CD14-positive monocyte (primary cell): ENCODE measurements at places on chromosomes 1 and 21. TPM values are rescaled to one million over a fixed set of nuclear protein-coding genes. Genes with fewer than 3 reads are reported as not detected.

Gene REN
- polyA plus RNA-seq = not detected

Gene SYDE2
- not detected in 2 replicates for polyA plus RNA-seq

Gene THEM5
- not detected for polyA plus RNA-seq

Gene CNN3
- 0.09 TPM in 1 of 2 replicates, not detected in the other for polyA plus RNA-seq

Gene TMEM54
- polyA plus RNA-seq = 0.08 TPM in 1 of 2 replicates, not detected in the other

Gene PPP1R12B
- polyA plus RNA-seq = 1.3 TPM

Gene NES
- not detected for polyA plus RNA-seq

Gene NEGR1
- polyA plus RNA-seq = 0.13 TPM

Gene CAPN8
- polyA plus RNA-seq = not detected

Gene SLC22A15
- polyA plus RNA-seq = 4.5 TPM

Gene SLC37A1
- polyA plus RNA-seq = 12.4 and 15.7 TPM in 2 replicates

Gene ALPL
- polyA plus RNA-seq = 0.08 TPM in 1 of 2 replicates, not detected in the other

Gene WNT2B
- 0.07 TPM for polyA plus RNA-seq

Gene RSRP1
- 23.6 TPM for polyA plus RNA-seq

- H3K4me1 ChIP-seq = no peaks in the 10 kb centered on the region
- no peak overlapping the region for H3K4me3 ChIP-seq
- H3K27me3 ChIP-seq = no peaks in the 10 kb centered on the region
- H3K36me3 ChIP-seq = no peaks in the 10 kb centered on the region
- no peak overlapping the region for H3K27ac ChIP-seq
These were observed 18.9 kb upstream of the IL20 start for GRCh38 chr1:206846487-206846886.

GRCh38 chr1:159172614-159173291 lies 1.3 kb downstream of the CADM3 start:
- no peak overlapping the region for H3K27ac ChIP-seq
- H3K27me3 ChIP-seq = peaks cover 60% of the 10 kb centered on the region
- peaks cover 22% of the 10 kb centered on the region for H3K4me1 ChIP-seq
- no peaks in the 10 kb centered on the region for H3K36me3 ChIP-seq
- no peak for DNase-seq

- DNase-seq = no peak
- H3K4me1 ChIP-seq = no peaks in the 10 kb centered on the region
- no peak overlapping the region for H3K27ac ChIP-seq
- H3K36me3 ChIP-seq = no peaks in the 10 kb centered on the region
- no peak overlapping the region for H3K4me3 ChIP-seq
- H3K27me3 ChIP-seq = no peaks in the 10 kb centered on the region
These were observed 286.1 kb upstream of the ESRRG start for GRCh38 chr1:217009376-217009775.

- H3K36me3 ChIP-seq = no peaks in the 10 kb centered on the region
- no peak overlapping the region for H3K4me3 ChIP-seq
- no peak overlapping the region for H3K27ac ChIP-seq
- H3K27me3 ChIP-seq = no peaks in the 10 kb centered on the region
- no peaks in the 10 kb centered on the region for H3K4me1 ChIP-seq
- no peak for DNase-seq
These were observed 909.3 kb downstream of the LTN1 start for GRCh38 chr21:28083350-28083749.

DNA sequence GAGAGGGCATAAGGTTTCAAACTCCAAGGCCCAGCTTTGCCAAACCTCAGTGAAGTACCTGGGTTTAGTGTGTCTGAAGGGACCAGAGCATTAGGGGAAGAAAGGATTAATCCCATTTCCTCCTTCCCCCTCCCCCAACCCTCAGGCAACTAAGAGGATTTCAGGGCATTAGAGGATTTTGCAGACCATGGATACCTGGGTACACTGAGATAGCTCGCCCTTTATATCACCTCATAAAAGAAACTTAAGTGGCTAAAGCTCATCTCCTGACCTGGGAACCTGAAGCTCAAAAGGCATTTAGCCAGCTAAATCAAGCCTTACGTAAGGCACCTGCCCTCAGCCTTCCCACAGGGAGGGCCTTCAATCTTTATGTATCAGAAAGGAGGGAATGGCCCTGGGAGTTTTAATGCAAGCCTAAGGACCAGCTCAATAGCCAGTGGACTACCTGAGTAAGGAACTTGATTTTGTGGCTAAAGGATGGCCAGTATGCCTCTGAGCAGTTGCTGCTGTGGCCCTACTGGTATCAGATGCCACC lies 26.4 kb upstream of the SMYD3 start:
- no peaks in the 10 kb centered on the region for H3K36me3 ChIP-seq
- H3K27ac ChIP-seq = no peak overlapping the region
- no peak for DNase-seq

- no peaks in the 10 kb centered on the region for H3K36me3 ChIP-seq
- H3K4me3 ChIP-seq = no peak overlapping the region
- no peaks in the 10 kb centered on the region for H3K4me1 ChIP-seq
- no peak for DNase-seq
- no peak overlapping the region for H3K27ac ChIP-seq
These were observed 93.8 kb downstream of the PLPPR5 start for GRCh38 chr1:98910827-98911226.

DNA sequence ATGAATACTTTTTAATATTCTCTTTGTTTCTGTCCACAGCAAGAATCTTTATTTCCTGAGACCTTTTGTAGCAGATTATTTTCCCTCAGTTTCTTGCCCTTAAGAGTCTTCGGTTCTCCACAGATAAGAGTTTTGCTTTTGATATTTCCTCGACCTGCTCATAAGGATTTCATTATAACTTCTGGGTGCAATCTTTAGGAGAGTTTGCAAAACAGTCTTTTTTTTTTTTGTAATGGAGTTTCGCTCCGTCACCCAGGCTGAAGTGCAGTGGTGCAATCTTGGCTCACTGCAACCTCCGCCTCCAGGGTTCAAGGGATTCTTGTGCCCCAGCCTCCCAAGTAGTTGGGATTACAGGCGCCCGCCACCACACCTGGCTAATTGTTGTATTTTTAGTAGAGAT lies 10.1 kb upstream of the UBE4B start:
- no peaks in the 10 kb centered on the region for H3K27me3 ChIP-seq
- peak overlapping the region; percentile 23 for H3K4me3 ChIP-seq
- DNase-seq = peak; percentile 24

DNA sequence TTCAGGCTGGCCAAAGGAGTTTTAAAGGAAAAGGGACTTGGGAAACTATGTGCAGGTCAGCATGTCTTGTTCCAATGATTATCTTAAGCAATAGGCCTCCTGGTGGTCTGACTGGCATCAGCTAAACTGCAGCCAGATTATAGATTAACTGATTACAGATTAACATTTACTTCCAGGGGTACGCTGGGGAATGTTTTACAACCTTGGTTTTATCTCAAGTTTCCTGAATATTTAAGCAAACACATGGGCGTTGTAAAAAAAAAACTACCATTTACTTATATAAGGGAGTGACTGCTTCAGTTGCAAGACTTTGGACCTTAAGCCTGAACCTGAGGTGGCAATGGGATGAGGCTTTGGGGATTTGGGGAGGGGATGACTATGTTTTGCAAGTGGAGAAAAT lies 600.6 kb upstream of the B3GALT2 start:
- no peaks in the 10 kb centered on the region for H3K4me1 ChIP-seq
- no peaks in the 10 kb centered on the region for H3K36me3 ChIP-seq
- no peaks in the 10 kb centered on the region for H3K27me3 ChIP-seq
- DNase-seq = no peak

- no peak overlapping the region for H3K4me3 ChIP-seq
- H3K36me3 ChIP-seq = no peaks in the 10 kb centered on the region
- H3K27ac ChIP-seq = no peak overlapping the region
These were observed 429.4 kb upstream of the TMPRSS15 start for GRCh38 chr21:18832950-18833349.

GRCh38 chr1:6860401-6860800 lies 75.1 kb downstream of the CAMTA1 start:
- no peak overlapping the region for H3K27ac ChIP-seq
- no peak for DNase-seq
- peaks cover 2% of the 10 kb centered on the region for H3K36me3 ChIP-seq

DNA sequence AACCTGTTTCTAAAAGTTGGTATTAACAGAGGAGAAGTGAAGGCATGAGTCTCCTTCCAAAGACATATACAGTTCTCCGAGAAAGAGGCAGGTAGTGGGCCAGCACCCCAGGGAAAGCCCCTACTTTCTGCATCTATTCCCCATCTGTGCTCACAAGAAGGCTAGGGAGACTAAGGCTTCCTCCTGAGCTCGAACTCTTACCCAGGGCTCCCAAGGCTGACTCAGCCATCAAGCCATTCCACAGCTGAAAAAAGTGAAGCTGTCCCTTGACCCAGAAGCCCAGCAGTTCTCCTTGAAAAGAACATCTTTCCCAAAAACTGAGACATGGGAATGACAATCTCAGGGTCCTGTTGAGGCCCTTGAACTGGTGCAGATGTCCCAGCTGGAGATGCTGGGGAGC lies 1.9 kb upstream of the PADI3 start:
- H3K4me3 ChIP-seq = no peak overlapping the region
- H3K27ac ChIP-seq = no peak overlapping the region
- peaks cover 6% of the 10 kb centered on the region for H3K4me1 ChIP-seq
- no peaks in the 10 kb centered on the region for H3K27me3 ChIP-seq
- H3K36me3 ChIP-seq = no peaks in the 10 kb centered on the region

- H3K4me1 ChIP-seq = no peaks in the 10 kb centered on the region
- H3K27me3 ChIP-seq = no peaks in the 10 kb centered on the region
- H3K4me3 ChIP-seq = no peak overlapping the region
- no peak for DNase-seq
- H3K36me3 ChIP-seq = peaks cover 49% of the 10 kb centered on the region
These were observed 17.1 kb downstream of the KIF21B start for GRCh38 chr1:201006450-201006849.

DNA sequence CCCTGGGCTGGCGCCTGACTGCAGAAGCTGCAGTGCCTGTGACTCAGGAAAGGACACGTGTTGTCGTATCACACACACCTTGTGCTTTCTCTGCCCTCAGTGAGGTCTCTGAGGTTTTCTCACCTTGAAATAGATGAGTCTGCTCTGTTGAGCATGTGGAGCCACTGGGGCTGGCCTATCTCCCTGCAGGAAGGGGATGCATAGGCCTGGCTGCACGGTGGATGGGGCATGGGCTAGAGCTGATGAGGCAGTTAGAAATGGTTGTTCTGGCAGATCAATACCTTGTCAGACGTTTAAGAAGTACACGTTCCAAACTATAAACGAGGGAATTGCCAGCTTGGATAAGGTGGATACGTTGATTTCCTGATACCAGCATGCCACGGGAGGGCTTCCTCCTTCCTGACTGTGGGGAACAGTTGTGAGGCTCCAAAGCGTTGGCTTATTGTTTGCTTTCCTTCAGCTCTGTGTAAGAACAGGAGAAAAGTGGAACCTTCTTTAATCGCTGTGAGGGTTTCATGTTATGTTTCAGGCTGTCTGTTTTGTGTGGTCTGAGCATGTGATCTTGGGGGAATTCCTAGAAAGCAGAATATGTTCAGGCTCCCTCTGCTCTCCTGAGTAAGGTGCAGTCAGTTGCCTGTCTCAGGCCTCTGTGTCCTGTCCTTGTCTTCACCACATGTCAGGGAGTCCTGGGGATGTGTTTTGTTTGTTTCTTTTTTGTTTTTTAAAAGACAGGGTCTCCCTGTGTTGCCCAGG lies 44.8 kb downstream of the PCNT start:
- H3K27ac ChIP-seq = no peak overlapping the region
- no peak for DNase-seq
- peaks cover 66% of the 10 kb centered on the region for H3K36me3 ChIP-seq

DNA sequence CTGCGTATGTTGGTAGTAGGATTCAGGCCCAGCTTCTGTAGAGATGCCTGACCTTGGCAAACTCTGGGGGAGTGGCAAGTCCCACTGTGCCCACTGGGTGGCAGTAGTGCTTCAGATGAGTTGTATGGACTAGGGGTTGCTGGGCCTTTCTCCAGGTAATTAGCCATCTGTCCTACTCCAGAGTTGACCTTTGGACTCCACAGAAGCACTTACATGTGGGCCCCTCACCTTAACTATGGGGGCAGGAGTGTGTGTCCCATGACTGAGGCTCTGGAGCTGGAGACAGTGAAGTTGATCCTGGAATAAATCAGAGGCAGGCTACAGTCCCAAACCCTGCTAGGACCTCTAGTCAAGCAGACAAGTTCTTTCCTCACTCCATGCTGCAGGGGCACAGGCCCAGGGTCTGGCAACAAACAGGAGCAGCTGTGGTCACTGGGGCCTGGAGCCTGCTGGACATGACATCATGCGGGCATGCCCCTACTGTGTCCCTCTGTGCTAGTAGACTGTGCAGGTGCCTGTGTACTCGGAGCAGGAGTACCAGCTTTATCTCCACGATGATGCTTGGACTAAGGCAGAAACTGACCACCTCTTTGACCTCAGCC lies 4.6 kb downstream of the DMAP1 start:
- no peak overlapping the region for H3K27ac ChIP-seq
- H3K36me3 ChIP-seq = peaks cover 78% of the 10 kb centered on the region
- no peaks in the 10 kb centered on the region for H3K27me3 ChIP-seq
- H3K4me3 ChIP-seq = no peak overlapping the region

- H3K4me1 ChIP-seq = no peaks in the 10 kb centered on the region
- no peaks in the 10 kb centered on the region for H3K36me3 ChIP-seq
These were observed 74.0 kb upstream of the GALNT2 start for GRCh38 chr1:229993060-229993459.

DNA sequence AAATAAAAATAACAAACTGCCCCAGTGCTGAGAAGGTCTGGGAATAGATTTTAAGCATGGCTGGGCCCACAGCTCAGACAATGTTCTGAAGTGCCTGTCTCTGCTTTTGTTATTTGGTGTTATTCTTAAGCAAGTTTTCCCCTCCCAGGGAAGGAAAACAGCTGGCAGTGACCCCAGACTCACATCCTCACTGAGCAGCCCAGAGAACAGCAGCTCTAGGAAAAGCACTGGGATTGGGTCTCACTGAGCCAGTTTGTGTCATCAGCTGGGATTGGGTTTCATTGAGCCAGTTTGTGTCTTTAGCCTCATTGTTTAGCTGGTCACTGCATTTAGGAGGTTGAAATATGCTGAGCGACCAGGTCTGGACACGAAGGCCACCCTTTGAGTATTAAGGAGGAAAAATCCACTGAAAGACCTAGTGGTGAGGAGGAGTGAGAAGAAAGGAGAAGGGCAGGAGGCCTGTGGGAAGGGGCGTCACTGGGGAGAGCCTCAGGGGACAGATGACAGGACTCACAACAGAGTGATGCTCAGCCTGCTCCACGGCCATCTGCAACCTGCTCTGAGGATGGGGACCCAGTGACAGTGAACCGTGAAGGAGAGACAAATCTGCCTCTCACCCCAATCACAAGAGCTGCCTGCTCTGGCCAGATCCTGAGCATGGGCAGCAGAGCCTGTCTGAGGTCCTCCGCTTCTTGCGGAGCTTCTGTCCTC lies 103.8 kb downstream of the TOMM20 start:
- no peaks in the 10 kb centered on the region for H3K4me1 ChIP-seq
- no peaks in the 10 kb centered on the region for H3K27me3 ChIP-seq
- no peak for DNase-seq
- no peak overlapping the region for H3K27ac ChIP-seq
- no peaks in the 10 kb centered on the region for H3K36me3 ChIP-seq
